Smooth muscle cell of the pulmonary artery (primary cell): ENCODE measurements at places on chromosomes 12 and 14. TPM values are rescaled to one million over a fixed set of nuclear protein-coding genes. Genes with fewer than 3 reads are reported as not detected.

CLEC4E gene
- total RNA-seq = not detected in 2 replicates

PRB2 gene
- total RNA-seq = not detected in 2 replicates

CCDC196 gene
- total RNA-seq = not detected in 2 replicates

RNU4-1 gene
- under 0.01 TPM in 1 of 2 replicates, not detected in the other for total RNA-seq

GNB3 gene
- total RNA-seq = 2.0 and 3.2 TPM in 2 replicates

CDKN3 gene
- total RNA-seq = 4.4 and 17.6 TPM in 2 replicates

C14orf119 gene
- total RNA-seq = 58.3 and 60.9 TPM in 2 replicates

SYNJ2BP gene
- 20.6 and 29.1 TPM in 2 replicates for total RNA-seq

MOAP1 gene
- total RNA-seq = 18.8 and 23.8 TPM in 2 replicates

FAM90A1 gene
- 0.13 TPM in 1 of 2 replicates, not detected in the other for total RNA-seq

MYF6 gene
- not detected in 2 replicates for total RNA-seq

EPYC gene
- total RNA-seq = not detected in 2 replicates

ADGRD1 gene
- total RNA-seq = 1.4 and 3.1 TPM in 2 replicates

DICER1 gene
- 28.4 and 33.3 TPM in 2 replicates for total RNA-seq

C12orf50 gene
- total RNA-seq = not detected in 2 replicates

TAS2R50 gene
- total RNA-seq = 2.9 and 6.5 TPM in 2 replicates

FGF6 gene
- total RNA-seq = not detected in 2 replicates

A2ML1 gene
- 0.07 TPM in 1 of 2 replicates, not detected in the other for total RNA-seq

NT5DC3 gene
- total RNA-seq = 8.3 and 12.8 TPM in 2 replicates

FANCM gene
- 4.2 and 4.8 TPM in 2 replicates for total RNA-seq

KCNH3 gene
- total RNA-seq = 0.26 and 0.33 TPM in 2 replicates
